ENCODE measurements at places on chromosomes 4 and X.

- peak; percentile 85 for DNase-seq
These were observed 667.6 kb downstream of the PCDH18 start for GRCh38 chr4:136864604-136865185.

DNA sequence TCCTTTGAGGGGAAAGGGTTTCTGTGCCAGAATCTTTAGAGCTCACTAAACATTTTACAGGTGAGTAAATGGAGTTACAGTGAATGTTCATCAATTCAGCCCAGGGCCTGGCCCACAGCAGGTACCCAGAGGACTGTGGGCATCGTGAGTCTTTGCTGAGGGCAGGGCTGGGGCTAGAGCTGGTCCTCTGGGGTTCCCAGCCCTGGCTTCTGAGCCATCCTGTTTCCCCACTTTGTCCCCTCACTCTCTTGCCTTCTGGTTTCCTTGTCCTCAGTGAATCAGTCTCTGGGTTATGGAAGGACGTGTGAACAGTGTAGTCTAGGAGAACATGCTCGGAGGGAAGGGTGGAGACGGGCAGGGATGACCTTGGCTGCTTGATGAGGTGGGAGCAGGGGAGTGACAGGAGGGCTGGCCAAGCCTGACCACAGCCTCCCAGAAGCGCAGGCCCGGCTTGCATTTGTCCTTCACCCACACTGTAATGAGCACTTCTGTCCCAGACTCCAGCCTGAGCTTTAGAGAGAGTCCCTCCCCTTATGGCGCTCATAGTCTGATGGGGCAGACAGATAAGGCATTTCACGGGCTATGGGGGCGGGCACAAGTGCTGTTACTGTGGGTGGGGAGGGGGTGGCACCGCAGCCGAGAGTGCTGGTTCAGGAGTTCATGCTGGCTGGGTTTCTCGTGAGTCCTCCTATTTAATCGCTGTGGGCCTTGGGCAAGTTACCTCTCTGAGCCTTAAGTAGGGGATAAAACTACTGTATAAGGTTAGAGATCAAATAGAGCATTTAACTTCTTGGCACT is 17.3 kb downstream of the TBC1D14 start:
- DNase-seq = peak; percentile 29

DNA sequence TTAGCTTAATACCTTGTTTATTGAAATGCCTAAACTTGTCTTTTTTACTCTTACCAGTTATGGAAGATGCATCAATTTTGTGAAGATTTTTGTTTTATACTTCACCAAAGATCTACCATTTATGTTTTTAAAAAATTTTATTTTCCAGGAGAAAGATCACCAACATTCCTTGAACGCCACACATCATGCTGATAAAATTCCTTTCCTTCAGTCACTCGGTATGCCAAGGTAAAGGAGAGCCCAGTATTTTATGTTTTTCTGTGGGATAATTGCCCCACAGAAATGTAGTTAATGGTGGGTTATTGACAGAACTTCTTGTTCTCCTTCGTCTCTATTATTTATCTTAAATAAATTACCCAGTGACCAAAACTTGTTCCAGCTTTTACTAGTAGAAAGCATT is 217.0 kb downstream of the GC start:
- DNase-seq = no peak

DNA sequence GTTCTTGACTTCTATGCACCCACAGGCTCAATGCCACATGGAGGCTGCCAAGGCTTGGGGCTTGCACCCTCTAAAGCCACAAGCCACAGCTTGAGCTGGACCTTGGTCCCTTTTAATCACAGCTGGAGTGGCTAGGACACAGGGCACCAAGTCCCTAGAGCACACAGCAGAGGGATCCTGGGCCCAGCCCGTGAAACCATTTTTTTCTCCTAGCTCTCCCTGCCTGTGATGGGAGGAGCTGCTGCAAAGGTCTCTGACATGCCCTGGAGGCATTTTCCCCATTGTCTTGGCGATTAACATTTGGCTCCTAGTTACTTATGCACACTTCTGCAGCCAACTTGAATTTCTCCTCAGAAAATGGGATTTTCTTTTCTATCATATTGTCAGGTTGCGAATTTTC is 410.9 kb downstream of the GRID2 start:
- DNase-seq = no peak

GRCh38 chr4:16914208-16914607 is 15.8 kb upstream of the LDB2 start:
- peak; percentile 22 for DNase-seq

DNA sequence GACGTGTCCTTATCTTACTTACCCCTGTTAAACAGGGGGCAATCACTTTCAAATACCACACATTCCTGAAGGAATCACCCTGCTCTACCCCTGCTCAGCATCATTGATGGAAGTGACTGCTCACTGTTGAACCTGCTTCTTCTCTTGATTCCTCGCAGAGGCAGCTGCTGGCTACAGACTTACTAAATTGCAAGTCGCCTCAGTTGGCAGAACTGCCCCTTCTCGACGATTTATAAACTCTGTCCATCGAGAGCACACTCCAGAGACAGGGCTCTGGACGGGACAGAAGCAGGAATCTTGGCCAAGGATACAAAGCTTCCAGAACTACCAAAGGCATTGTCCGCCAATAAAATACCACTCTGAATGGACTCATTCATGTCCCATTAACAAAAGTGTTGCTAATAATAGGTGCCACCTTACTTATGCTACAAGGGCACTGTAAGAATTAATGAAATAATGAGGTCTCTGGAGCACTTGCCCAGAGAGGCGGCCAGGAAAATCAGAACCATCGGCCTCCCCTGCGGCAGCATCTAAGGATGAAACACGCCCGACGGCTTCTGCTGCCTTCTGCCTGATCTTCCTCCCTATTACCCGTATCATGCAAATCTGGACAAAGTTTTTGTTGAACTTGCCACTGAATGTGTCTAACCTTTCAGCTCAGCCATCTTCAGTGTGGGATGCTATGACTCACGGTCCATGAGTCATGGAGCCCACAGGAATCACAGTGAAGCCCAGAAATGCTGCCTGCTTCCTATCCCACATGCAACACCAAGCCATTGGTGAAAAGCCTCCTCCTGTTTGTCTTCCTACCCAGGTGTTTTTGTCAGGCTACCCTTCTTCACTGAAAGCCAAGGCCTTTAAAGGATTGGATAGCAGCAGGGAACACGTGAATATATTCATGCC is 164.9 kb downstream of the MAML3 start:
- DNase-seq = peak; percentile 32

DNA sequence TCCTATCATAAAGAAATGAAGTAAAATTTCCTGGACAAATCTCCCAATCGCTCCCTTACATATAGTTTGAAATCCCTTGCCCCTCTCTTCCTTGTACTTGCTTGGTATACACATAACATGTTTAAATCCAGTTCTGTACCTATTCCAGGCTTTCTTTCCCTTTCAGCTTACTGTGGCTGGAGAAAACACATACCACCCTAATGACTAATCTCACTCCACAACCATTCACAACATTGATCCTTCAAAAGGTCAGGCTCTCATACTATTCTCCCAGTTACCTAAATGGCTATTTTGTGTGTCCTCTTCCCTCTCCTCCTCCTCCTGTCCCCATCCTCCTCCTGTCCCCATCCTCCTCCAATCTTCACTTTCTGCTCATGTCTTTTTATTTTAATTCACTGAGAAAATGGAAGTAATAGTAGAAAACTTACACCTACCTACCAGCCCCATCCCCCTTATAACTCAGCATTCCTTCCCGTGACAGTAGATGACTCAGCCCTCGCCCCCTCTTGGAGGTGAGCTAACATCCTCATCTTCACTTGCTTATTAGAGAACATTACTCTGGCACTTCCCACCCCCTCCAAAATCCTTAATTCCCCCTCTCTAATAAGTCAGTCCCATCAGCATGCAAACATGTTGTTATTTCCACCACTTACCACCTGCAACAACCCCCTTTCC is 77.5 kb downstream of the IL15 start:
- no peak for DNase-seq

DNA sequence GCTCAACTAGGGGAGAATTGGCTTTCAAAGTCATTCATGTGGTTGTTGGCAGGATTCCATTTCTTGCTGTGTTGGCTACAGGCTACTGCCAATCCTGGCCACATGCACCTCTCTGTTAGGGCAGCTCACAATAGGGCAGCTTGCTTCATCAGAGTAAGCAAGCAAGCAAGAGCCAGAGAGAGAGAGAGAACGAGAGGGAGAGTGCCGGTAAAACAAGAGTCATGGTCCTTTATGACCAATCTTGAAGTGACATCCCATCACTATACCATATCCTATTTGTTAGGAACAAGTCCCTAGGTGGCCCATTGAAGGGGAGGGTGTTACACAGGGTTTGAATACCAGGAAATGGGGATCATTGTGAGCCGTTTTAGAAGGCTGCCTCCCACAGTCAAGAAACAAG is 33.0 kb upstream of the TLR2 start:
- DNase-seq = peak; percentile 69

- DNase-seq = peak; percentile 52
These were observed 6.4 kb downstream of the HSPA4L start for GRCh38 chr4:127788517-127788916.

- no peak for DNase-seq
These were observed 36.5 kb downstream of the DCTD start for GRCh38 chr4:182880387-182881356.

- DNase-seq = no peak
These were observed 370.7 kb downstream of the FBXW7 start for GRCh38 chr4:152165146-152165545.

DNA sequence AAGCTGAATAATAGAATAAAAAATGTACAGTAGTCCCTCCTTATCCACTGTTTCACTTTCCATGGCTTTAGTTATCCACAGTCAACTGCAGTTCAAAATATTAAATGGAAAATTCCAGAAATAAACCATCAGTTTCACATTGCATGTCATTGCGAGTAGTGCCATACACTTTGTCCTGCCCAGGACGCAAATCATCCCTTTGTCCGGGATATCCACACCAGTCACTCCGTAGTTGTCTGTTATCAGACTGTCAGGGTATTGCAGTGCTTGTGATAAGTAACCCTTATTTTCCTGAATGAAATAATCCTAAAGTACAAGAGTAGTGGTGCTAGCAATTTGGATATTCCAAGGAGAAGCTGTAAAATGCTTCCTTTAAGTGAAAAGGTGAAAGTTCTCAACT is 271.3 kb downstream of the DKK2 start:
- DNase-seq = no peak

All from Kasumi-1 (cell line).